Stimulated activated CD8-positive, alpha-beta memory T cell treated with anti-CD3 and anti-CD28 coated beads, Interleukin-12 subunit alpha, Interleukin-12 subunit beta, amount 100 ng/mL, for 4 hours (primary cell): ENCODE measurements at places on chromosomes 12 and 14.

GRCh38 chr12:108374596-108375320 lies 35.6 kb upstream of the CMKLR1 start:
- no peak for DNase-seq

GRCh38 chr12:99976762-99977161 lies 8.0 kb downstream of the ANKS1B start:
- DNase-seq = no peak

GRCh38 chr12:10331642-10332239 lies 24.1 kb downstream of the KLRD1 start:
- DNase-seq = no peak

DNA sequence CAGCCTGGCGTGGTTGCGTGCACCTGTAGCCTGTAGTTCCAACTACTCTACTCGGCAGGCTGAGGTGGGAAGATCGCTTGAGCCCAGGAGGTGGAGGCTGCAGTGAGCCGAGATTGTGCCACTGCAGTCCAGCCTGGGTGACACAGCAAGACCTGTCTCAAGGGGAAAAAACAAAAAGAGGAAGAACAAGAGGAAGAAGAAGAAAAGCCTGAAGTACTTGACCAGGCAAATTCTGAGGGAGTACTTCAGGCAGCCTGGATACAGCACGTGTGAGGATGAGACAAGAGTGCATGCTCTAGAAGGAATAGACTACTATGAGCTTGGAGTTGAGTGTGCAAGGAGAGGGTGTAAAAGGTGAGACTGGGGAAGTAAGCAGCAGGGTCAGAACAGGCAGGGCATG lies 1.8 kb downstream of the GDF3 start:
- no peak for DNase-seq

DNA sequence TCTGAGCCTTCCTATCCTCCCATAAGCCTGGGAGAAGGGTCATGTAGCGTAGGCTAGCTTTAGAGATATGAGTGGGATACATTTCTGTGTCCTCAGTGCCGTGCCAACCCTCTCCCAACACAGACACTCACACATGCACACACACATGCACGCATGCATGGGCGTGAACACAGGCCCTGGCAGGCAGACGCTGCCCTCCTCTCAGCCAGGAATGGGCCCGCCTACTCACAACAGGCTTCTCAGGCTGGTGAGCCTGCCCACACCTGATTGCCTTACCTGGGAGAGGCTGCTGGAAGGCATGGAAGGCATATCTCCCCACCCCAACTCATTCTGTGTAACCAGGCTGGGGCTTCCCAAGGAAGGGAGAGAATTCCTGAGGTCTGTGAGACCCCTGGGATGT lies 12.8 kb upstream of the ACVR1B start:
- DNase-seq = no peak

GRCh38 chr14:64722842-64723447 lies 18.7 kb downstream of the PLEKHG3 start:
- no peak for DNase-seq

- no peak for DNase-seq
Observed at GRCh38 chr14:73695082-73695481, 19.1 kb downstream of the PNMA1 start.
